ENCODE measurements at places on chromosomes 5 and 9.
A peak's percentile ranks its signal among the peaks of the same experiment; 100 is the strongest.

DNA sequence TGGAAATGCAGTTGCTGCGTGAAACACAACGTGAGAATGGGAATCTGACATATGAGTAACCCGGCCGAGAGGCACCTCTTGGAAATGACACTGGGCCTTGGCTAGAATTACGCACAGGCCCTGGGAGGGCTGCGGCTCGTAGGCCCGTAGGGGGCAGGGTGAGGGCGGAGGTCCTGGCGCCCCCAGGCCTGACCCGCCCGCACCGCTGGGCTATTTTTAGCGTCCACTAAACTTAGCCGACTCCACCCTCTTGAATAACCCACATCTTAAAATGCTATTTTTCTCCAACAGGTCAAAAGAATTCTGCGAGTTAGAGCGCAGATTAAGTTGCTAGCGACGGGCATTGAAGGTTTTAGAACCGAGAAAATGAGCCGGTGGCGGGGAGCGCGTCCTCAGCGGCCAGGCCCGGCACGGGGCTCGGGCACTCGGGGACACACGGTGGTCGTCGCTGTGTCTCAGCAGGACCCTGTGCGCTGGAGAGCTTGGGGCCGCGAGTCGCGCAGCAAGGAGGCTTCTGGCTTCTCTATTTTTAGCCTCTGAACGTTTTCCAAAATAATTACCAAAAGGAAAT is 168.5 kb downstream of the AUH start:
- peak; percentile 76 for DNase-seq

DNA sequence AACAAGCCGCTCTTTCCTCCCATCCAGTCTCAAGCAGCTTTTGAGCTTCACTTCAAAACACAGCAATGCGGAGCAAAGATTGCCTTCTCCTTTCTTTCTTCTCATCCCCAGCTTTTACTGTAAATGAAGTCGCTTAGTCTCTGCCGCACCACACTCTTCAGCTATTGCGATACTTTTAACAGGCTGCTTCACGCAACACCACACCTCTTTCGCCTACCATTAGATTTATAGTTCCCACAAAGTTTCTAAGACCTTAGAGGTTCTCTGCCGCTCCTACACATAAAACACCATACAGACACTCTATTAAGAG is 711 bp downstream of the PGGT1B start:
- no peak for DNase-seq

DNA sequence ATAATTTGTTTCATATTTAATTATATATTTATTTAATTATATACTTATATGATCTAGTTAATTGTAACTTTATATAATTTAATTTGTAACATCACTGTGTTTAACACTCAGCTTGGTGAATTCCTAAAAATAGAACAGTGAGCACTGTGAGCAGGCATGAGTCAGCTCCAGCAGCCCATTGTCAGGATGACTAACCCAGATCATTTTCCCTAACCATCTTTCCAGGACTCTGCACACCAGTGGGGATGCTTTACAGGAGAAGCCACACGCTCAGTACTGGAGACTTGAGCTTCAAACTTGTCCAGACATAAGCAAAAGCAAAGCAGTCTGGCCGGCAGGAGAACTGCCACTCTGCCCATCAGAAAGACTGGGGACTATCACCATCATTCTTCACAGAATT is 446.2 kb upstream of the TRPC7 start:
- DNase-seq = no peak

DNA sequence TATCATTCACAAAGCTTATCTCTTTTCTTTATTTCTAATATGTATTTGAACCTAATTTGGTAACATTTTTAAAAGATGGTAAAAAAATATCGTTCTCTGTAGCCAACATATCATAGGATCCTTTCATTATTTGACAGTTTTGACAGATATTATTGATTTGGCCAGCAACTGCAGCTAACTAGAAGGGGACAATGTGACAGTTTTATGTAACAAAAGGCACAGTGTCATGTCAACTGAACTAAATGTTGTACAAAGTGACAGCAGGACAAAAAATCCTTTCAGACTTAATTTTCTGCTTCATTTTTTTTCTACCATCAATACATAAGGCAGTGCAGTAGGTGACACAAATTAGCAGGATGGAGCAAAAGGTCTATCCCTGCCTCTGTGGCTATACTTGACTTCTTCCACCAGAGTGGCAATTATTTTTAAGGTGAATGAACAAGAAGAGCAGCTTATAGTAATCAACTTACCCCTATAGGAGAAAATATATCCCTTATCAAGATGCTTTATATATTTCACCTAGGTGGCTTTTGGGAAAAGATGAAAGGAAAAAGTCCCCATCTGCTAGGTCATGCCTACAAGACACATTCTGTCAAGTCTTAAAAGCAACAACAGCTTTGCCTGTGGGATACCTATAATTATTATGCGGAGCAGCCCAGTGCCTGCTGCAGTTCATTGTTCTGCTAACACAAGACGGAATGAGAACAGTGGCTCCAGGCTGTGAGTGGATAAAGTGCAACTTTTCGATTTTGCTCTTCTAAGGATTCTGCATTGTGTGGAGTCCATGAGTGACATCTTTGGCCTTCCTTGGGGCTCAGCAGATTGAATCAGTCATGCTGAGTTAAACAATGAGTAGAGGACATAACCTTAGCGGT is 694.9 kb downstream of the ISL1 start:
- DNase-seq = no peak

- no peak for DNase-seq
These were observed 4.8 kb upstream of the NSMF start for GRCh38 chr9:137463931-137464290.

DNA sequence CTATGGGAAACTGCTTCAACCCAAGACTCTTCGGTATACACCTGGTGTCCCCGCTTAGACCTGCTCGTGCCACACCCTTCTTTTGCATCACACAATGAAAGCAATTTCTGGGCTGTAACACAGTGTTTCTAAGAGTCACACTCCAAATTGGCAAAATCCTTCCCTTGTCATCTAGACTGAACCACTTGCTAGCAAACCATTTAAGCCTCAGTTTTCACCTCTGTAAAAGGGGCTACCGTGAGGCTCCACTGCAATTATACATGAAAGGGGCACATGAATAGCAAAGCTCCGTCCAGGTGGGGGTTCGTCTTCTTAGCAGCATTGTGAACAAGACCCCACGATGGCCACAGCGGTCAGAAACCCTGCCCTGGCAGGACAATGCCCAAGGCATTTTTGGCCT is 166.8 kb downstream of the PAX5 start:
- no peak for DNase-seq

GRCh38 chr9:116287721-116288120 is 134.1 kb downstream of the PAPPA start:
- DNase-seq = no peak

DNA sequence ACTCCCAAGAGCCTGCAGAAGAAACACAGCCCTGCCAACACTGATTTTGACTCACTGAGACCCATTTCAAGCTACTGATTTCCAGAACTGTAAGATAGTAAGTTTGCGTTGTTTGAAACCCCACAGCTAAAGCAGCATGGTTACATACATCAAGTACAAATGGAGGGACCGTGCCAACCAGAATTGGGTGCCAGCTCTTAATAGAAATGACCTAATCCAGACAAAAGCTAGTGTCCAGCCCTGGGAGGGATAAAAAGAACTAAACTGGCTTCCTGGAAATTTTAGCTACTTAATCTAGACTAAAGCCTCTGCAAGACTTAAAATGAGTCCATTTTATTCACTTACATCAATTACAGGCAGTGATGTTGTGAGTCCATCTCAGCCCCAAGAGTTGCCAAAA is 122.6 kb downstream of the ADAMTS12 start:
- no peak for DNase-seq

- no peak for DNase-seq
These were observed 13.0 kb upstream of the SARDH start for GRCh38 chr9:133750982-133751649.

DNA sequence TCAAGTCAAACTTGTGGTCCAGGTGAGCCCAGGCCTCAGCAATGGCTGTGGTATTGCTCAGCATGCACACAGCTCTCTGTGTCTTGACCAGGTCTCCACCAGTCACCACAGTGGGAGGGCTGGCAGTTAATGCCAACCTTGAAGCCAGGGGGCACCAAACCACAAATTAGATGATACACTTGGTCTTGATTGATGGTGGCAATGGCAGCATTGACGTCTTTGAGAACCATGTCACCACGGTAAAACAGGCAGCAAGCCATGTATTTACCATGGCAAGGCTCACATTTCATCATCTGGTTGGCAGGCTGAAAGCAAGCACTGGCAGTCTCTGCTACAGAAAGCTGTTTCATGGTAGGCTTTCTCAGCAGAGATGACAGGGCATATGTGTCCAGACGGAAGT is 40.0 kb downstream of the NIM1K start:
- no peak for DNase-seq

DNA sequence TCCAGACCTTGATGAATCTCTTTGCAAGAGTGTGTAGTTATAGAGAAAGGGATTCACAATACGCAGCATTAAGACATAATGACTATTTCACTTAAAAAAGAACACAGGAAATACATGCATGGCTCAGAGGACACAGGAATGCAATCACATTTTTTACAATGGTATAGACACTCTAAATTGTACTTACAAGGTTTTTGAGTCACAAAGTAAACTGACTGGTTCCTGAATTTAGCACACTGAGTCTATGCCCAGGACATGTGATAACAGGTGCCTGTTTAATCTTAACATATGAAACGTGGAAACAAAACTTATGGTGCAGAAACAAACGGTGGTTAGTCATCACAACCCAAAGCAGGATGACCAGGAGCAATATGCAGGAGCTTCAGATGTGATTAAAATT is 6.7 kb downstream of the EPB41L4A start:
- no peak for DNase-seq

DNA sequence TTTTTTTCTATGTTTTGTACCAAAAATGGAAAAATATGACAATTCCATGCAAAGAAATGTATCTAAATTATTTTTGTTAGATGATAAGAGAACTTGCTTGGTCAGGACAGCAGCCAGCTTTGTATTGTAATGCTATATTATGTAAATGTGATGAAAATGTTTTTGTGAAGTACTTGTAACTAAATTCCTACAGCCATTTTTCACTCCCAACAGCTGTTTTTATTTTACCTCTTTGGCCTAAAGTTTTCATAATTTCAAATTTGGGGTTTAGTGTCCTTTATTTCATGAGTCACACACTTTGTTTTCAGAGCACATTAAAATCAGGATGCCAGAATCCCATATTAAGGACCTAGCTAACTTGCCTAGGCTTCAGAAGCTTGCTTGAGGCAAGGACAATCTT is 64.1 kb downstream of the WDR41 start:
- no peak for DNase-seq

DNA sequence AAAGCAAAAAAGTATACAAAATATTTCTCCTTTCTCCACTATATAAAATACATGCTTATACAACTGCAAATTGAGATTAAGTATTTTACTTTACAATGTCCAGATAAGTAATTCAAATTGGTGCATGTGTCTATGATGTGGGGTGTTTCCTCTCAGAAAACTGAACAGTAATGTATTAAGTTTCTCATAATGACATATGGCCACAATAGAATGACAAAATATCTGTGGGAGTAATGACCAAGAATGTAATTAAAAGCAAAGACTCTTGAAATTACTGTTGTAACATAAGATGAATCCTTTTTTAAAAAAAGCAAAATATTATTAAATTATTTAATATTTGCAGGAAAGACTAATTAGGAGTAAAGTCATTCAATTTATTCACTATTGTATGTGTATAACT is 155.1 kb downstream of the RFX3 start:
- no peak for DNase-seq

DNA sequence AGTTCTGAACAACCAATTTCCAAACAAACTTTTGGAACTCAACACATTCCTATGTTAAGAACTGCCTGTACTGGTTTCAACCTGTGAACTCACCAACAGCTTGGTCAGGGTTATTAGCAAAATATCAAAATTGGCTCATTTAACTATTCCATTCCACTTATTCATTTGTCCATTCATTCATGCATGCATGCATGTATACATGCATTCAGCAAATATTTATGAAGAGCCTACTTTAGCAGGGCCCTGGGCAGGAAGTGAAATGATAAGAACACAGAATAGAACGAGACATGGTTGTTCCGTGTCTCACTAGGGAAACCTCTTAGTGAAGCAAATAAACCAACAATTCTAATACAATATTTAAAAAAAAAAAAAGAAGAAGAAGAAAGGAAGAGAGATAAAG is 107.4 kb downstream of the GLIS3 start:
- no peak for DNase-seq

GRCh38 chr9:108534741-108535140 is 321.0 kb downstream of the ACTL7B start:
- no peak for DNase-seq

GRCh38 chr5:15290953-15291352 is 209.0 kb upstream of the FBXL7 start:
- DNase-seq = no peak

DNA sequence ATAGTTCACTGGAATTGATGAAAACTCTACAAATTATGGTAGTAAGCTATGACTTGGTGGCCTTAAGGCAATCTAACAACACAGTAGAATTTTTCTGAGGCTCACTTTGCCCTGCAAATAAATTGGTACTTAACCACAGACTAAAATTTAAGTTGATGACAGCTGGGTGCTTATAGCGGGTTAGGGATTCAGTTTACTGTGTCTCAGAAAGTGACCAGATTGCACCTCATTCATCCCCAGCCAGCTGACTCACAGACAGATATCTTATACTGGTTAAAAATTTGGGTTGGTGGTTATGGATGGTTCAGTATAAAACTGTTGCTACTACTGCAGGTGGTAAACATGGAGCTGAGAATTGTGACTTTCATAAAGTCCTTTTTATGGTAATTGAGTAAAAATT is 2.8 kb downstream of the CKS2 start:
- no peak for DNase-seq

DNA sequence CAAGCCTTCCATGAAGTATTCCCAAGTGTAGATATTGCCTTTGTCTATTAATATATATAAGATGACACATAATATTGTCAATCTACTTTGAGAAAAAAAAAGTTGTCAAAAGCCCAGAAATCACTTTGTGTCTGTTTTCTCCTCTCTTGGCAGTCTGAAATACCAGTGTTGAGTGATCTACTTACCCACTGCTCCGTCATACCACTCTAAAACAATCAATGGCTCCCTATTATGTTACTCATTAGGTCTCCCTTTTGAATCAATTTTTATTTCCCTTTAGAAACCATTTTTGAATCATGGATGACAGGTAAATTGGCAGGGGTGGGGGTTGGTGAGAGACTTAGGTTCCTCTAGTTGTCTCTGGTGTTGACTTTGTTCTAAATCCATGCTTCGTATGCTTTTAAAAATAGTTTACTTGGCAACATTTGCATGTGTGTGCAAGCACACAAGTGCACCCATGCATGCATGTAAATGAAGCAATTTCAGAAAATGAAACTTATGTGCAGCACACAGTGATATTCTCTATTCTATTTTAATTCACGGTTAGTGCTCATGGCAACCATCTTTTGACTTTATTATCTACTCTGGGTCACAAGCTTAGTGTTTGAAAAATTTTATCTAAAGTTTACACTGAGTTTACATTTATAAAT is 378.9 kb downstream of the RAB3C start:
- no peak for DNase-seq

- no peak for DNase-seq
These were observed 17.1 kb upstream of the NRARP start for GRCh38 chr9:137319011-137319738.

- DNase-seq = no peak
These were observed 111.6 kb downstream of the NREP start for GRCh38 chr5:111645303-111645838.
